ENCODE measurements at places on chromosomes 2 and 18.
A peak's percentile ranks its signal among the peaks of the same experiment; 100 is the strongest.

DNA sequence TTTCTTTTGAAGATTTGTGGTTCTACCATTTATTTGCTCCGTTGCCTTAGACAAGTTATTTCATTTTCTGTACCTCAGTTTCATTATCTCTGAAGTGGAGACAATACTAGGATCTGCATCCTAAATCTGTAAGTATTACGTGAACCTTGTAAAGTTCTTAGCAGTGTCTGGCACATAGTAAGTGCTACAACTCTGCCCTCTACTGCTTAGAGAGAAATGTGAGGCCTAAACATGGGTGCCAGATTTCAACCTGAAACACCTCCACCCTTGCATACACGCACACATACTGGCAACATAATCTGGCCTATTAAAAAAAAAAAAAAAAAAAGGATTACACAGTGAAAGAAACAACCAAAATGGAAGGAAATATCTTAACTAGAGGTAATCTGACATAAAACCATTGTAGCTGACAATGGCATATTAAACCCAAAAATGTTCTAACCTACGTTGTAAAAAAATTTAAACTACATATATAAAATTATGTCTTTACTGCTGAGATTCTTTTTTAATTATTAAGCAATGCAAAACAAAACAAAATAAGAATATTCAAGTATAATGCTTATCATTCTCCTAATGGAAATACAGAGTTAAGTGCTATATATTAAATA is 132.6 kb downstream of the MAP2 start:
- no peak for DNase-seq

GRCh38 chr2:133235968-133236367 is 332.3 kb downstream of the NCKAP5 start:
- DNase-seq: no peak

GRCh38 chr2:238230699-238231098 is 9.1 kb downstream of the HES6 start:
- no peak for DNase-seq

- no peak for DNase-seq
Measured at GRCh38 chr18:24472591-24472990, 12.2 kb downstream of the HRH4 start.

GRCh38 chr18:13454363-13455150 is 236.0 kb downstream of the LDLRAD4 start:
- no peak for DNase-seq

GRCh38 chr2:25306777-25307368 is 34.9 kb downstream of the DNMT3A start:
- no peak for DNase-seq

- DNase-seq: no peak
Measured at GRCh38 chr2:97749581-97749980, 36.2 kb downstream of the ZAP70 start.

DNA sequence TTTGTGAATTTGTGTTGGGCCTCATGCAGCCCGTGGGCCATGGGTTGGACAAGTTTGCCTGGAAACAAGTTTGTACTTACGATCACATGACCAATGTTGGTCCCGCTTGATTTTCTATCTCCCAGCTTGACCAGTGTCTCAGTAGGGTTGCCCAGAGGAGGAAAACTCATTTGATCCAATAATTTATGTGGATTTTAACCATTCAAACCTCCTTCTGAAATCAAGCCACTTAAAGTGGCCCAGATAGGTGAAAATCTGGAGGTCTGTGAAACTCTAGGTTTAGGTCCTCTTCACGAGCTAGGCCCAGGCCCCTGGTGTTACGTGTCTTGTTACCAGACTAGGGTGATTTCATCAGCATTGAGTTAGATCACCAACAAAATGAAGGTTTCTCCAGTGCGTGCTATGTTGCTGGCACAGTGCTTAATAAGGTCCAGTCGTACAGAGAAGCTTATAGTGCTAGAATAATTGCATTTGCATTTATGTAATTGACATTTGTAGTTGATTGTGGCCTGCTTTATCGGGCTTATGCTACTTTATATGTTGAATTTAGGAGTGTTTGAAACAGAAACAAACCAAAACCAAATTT is 4.4 kb downstream of the ACTR2 start:
- DNase-seq: no peak

DNA sequence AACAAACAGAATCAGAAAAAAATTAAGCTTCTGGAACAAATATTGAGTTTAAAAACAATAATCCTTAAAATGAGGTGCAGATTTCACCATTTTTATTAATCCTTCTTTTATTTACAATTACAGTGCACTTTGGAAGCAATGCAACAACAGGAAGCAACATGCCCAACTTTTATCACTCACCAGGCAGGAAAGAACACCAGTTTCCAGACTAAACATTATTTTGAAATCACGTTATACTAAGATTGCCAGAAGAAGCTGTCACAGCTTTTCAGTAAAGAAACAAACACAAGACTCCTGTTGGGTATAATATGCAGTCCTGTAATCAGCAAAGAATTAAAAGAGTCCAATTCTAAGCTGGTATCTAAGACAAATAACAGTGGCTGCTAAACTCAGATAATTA is 137.9 kb upstream of the ZC3H15 start:
- DNase-seq: no peak

DNA sequence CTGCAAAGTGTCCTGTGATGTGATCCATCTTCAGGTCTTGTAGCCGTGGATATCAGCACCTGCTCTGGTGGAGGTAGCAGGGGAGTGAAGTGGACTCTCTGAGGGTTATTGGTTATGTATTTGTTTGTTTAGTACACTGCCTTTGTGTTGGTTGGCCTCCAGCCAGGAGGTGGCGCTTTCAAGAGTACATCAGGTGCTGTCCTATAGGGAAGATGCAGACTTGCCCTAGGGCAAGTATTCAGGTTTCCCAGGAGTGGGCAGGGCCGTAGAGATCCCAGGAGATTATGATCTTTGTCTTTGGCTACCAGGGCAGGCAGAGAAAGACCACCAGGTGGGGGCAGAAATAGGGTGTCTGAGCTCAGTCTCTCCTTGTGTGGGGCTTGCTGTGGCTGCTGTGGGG is 411.8 kb downstream of the SOX11 start:
- DNase-seq: no peak

DNA sequence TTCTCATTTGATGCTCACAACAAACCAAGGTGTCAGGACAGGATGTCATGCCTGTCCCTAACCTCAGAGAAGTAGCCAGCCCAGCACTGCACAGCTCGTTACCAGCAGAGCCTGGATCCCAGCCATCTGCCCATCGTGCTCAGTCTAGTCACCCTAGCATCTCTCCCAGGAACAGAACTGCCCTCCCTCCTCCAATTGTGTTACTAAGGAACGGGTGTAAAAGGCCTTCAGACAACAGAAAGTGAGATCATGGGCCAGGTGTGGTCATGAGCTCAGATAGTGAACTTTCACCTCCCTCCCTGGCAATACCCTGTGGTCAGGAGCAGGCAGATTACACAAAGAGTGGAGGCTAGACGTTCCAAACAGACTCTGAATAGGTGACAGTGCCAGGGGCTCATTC is 111.8 kb upstream of the PPP1CB start:
- DNase-seq: no peak

GRCh38 chr2:130759906-130760753 is 4.8 kb downstream of the AMER3 start:
- no peak for DNase-seq

DNA sequence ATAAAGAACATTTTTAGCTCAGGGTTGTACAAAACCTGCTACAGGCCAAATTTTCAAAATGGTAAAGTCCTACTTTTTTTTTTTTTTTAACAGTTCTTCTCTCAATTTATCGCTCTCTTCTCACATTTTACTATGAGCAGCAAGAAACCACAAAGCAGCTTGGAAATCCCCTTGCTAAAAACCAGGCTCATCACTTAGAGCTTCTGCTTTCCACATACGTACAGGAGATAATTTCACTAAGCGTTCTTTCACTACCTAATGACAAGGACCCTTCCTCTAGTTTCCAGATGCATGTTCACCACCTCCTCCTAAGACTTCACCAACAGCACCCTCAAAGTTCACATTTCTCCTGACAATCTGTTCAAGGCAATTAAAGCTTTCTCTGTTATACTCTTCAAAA is 294.9 kb upstream of the CYRIA start:
- no peak for DNase-seq

DNA sequence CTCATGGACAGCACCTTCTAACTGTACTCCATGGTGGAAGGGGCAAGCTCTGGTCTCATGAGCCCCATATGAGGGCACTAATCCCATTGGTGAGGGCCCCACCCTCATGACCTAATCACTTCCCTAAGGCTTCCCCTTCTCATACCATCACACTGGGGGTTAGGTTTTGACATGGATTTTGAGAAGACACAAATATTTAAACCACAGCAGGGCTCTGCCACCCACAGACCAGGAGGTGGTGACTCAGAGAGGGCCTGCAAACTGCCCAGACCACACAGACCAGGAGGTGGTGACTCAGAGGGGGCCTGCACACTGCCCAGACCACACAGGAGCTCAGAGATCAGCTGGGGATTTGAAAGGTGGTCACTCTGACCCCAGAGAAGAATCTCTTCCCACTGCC is 222.0 kb downstream of the KLHL29 start:
- DNase-seq: no peak

- DNase-seq: no peak
Measured at GRCh38 chr2:193580176-193580950, 1385.6 kb upstream of the TMEFF2 start.

- no peak for DNase-seq
Measured at GRCh38 chr18:13359210-13359609, 140.7 kb downstream of the LDLRAD4 start.

DNA sequence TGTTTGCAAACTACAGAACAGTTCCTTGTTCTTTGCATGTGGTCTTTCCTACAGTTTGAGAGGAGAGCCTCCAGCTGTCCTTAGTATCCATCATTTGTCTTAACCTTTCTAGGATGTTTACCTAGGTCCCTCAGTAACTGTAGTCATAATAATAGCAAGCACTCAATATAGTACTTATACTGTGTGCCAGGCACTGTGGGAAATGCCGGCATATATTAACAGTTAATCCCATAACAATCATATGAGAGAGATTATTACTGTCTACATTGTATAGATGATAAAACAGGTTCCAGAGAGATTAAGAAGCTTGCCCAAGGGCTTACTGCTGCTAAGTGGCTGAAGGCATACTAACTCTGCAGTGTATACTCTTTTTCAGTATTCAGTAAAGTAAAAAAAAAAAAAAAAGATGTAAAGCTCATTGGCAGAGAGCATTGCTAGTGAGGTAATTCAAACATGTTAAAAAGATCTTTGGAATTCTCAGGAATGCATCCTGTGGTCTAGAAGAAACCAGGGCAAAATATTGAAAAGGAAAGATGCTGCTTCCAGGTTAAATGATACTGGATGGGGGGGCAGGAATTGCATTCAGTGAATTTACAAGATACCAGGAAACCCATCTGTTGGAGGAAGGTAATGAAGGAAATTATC is 72.3 kb downstream of the SPTBN1 start:
- no peak for DNase-seq

- DNase-seq: no peak
Measured at GRCh38 chr2:49251766-49252165, 97.5 kb upstream of the FSHR start.

DNA sequence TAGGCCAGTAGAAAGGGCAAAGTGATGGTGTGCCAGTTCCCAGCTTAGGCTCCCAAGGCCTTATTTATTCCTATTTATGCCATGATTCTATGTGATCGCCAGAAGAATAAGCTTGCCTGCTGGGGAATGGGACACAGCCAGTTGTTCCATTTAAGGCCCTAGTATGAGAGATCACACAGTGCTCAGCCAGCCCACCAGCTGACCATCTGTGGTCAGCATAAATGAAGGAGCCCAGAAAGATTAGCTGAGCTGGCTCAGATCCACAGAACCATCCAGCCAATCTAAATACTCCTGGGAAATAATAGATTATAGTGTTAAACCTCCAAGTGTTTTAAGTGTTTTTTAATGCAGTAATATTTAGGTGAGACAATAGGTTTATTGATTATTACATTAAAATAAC is 12.6 kb upstream of the L3MBTL4 start:
- DNase-seq: no peak

DNA sequence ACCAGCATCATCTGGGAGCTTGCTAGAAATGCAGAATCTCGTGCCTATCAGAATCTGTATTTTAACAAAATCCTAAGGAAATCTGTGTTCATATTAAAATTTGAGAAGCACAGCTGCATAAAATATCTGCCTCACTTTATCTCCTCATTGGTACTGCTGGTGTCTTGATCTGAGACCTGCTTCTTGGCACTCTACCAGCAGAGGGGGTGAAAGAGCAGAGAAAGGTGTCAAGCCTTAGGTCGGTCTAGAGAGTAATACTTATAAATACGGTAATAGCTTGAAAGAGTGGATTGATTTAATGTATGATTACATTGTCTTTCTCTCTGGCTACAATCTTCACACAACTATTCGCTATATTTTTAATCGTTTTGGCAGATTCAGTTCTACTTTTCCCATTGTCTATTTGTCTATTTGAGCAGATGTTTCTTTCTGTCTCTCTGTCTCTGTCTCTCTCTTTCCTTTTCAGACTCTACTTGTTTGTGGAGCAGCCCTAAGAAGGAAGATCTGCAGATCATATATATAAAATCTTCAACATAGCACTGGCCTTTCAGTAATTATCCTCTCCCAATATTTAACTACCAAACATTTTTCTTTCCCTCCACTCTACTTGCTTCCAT is 1.7 kb upstream of the GCG start:
- DNase-seq: peak; percentile 61

DNA sequence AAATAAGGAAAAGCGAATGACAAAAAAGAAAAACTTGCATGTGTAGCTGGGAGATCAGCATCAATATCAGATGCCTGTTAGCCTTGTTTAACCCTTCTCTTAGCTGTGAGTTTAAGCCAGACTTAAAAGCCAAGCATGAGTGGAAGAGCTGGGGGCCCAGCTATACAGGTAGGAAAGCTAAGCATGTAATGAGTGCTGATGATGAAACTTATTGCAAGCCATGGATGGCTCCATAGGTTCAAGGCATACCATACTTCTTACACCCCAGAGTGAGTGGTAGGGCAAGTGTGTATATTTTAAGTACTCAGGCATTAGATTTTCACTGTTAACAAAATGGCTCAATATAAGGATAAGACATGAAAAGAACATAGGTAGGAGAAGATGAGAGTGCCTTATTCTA is 28.0 kb downstream of the RBBP8 start:
- DNase-seq: no peak

DNA sequence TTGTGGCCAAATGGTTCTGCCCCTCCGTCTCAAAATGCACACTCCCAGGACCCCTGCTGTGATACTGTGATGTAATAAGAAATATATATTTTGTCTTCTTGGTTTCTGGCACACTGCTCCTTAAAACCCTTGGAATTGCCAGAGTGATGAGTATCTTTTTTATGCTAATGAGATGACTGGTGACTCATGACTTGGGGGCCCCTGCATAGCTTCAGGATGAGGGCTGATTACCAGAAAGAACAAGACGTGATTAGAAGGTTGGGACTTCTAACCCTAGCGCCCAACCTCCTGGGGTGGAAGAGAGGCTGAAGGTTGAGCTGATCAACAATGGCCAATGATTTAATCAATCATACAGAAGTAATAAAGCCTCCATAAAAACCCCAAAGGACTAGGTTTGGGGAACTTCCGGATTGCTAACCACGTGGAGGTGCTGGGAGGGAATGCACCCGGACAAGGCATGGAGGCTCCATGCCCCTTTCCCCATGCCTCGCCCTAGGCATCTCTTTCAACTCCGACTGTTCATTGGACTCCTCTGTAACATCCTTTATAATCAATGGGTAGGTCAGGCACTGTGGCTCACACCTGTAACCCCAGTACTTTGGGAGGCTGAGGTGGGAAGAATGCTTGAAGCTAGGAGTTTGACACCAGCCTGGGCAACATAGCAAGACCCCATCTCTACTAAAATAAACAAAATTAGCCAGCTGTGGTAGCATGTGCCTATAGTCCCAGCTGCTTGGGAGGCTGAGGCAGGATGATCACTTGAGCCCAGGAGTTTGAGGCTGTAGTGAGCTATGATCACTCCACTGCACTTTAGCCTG is 89.1 kb downstream of the HS1BP3 start:
- no peak for DNase-seq

Measured in T-helper 1 cell (primary cell).